Left renal cortex interstitium (tissue), 4 donors: ENCODE measurements at places on chromosomes 3 and 15. TPM values are rescaled to one million over a fixed set of nuclear protein-coding genes. Genes with fewer than 3 reads are reported as not detected.

- no peak for DNase-seq
These were observed 178.7 kb downstream of the SSR3 start for GRCh38 chr3:156376199-156376598.

DNA sequence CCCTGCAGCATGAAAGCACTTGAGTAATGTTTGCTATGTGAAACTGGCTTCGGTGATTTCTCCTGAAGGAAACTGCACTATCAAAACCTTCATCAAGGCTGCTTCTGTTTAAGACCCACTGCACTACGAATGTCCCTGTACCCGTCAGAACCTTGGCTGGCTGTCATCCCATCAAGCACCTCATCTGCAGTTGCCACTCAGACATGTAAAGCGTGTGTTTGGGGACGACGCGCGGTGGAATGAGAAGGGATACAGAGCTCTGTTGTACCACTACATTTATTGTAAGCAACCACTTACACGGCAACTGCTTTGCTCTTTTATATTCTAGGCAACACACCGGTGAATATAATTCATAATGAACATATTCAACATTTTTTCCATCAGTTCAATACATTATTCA is 147.6 kb downstream of the TIGIT start:
- no peak for DNase-seq

DNA sequence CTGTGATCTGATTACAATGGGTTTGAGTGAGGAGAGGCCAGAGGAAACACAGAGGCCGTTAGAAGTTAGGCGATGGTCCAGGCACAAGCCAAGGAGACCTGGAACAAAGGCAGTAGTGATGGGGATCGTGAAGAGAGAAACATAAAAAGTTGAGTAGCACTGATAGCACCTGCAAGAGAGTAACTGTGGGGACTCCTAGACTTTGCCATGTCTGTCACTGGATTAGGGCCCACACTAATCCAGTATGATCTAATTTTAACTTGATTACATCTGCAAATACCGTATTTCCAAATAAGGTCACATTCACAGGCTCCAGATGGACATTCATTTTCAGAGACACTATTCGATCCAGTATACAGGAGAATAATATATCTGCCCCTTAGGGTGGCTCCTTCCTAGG is 144.7 kb downstream of the RAB11A start:
- no peak for DNase-seq

GRCh38 chr3:52403955-52404354 is 40.9 kb downstream of the SEMA3G start:
- no peak for DNase-seq

Gene ULK3
- polyA plus RNA-seq, result 33.3 TPM
